NCI-H1417 treated with DMSO at 0.1 percent for 48 hours (cell line): ENCODE measurements at places on chromosomes 6 and 20.

DNA sequence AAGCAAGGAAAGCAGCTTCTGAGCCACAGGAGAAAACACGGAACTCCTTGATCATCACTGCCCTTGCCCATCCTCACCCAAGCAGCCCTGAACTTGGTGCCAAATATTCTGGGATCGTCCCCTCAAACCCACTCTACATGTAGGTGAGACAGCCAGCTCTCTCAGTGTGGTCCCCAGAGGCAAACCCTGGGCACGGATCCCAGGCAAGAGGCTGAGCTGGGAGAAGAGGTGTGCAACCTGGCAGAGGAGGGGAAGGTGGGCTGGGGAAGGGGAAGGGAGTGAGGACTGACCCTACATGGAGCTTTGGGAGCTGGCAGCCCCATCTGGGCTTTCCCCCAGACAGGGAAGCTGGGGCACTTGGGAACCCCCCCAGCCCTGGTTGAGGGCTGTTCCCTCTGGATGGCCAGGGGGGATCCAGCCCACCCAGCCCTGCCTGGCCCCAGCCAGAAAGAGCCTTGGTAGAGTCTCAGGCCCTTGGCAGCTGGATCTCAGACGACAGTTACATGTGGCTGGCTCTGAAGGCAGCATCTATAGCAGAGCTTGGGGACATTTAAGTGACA is 186.2 kb upstream of the CST7 start:
- DNase-seq, result no peak

- no peak for DNase-seq
These were observed 33.3 kb downstream of the IRF4 start for GRCh38 chr6:424741-425417.

DNA sequence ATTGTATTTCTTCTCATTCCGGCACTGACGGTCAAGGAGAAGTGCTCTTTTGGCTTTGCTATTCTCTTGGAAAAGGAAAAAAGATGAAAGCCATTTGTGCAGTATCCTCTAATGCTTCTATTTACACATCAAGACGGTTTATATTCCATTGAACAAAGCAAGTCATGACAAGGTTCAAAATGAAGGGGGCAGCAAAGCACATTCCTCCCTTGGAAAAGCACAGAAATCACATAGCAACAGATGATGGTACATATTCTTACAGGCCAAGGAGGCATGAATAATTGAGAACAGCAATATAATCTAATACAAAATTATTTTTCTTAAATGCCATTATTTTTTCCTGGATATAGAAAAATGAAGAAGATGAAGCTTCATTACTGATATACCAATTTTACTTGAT is 508.2 kb upstream of the JAG1 start:
- no peak for DNase-seq

- no peak for DNase-seq
These were observed 92.6 kb downstream of the SNX5 start for GRCh38 chr20:17875981-17876385.

DNA sequence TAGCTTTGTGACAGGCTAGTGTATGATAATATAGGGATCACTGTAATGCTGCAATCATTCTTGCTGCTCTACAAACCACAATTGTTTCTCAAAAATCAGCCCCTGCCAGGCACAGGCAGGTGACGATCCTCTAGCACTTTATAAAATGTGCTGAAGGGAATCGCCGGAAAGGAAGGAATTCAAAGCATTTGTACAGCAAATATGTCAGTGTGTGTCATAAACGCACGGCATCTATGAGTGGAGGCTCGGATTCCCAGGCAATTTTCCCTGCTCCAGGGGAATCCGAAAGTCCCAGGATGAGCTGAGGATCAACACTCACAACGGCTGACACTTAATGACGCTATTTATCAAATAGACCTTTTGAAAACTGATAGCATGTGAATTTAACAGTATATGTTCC is 1.4 kb downstream of the PHACTR1 start:
- DNase-seq, result no peak

DNA sequence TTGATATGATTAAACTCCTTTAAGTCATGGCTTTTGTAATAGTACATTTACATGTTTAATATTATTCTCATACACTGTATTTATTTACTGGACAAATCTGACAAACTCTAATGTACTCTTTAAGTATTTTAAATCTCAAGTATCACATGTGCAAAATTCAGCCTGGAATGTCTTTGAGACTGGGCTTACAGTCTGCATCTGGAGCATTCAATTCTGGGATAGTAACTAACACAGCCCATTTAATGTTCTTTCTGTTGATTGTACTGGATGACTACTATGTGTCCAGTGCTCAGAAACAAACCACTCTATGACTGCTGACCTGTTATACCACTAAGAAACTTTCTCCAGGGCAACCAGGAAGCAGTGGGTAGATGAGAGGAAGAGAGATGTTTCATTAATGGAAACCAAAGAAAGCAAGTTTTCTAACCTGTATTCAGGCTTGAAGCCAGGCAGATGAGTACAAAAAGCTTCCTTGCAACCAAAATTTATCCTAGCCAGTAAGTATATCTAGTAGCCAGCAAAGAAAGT is 26.8 kb downstream of the FBXL4 start:
- no peak for DNase-seq

DNA sequence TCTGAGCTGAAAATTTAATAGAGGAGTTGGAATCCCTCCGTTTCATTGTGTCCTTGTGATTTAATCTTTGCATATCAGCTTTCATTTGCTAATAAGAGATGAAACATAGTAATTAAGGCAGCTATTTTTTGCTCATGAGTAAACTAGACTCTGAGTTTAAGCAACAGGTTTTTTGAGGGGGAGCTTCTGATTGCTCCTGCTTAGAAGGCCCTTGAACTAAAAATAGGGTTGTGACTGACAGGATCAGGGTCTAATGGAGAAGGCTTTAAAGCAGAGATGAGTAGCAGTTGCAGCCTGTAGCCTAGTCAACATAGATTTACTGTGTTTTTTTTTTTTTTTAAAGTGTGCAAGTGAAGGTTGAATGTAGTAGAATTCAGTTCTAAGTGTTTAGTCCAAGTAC is 17.4 kb downstream of the HSF2 start:
- peak; percentile 6 for DNase-seq

- DNase-seq, result no peak
These were observed 93.1 kb downstream of the JAG1 start for GRCh38 chr20:10580700-10581099.

- DNase-seq, result peak; percentile 8
These were observed 6.0 kb upstream of the LATS1 start for GRCh38 chr6:149723771-149724417.

- no peak for DNase-seq
These were observed 1.2 kb downstream of the RNF217 start for GRCh38 chr6:124963416-124963785.

DNA sequence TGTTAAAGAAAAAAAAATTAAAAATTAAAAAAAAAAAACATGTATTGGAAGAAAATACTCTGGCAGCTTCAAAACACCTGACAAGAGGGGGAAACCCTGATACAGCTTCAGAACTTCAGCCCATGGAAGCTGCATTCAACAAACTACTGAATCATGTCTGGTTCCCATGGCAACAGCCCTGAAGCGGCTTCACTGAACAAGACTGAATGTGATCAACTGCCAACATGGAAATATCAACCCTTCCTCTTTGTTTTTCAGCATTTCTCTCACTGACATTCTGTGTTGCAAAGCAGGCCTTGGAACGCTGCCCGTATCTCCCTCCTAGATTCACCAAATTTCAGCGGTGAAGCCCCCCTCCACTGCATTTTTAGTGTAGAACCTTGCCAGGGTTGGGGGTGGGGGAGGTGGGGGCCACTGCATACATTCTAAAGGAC is 91.3 kb upstream of the SHLD1 start:
- no peak for DNase-seq

- no peak for DNase-seq
These were observed 27.9 kb downstream of the CENPW start for GRCh38 chr6:126367849-126368248.

DNA sequence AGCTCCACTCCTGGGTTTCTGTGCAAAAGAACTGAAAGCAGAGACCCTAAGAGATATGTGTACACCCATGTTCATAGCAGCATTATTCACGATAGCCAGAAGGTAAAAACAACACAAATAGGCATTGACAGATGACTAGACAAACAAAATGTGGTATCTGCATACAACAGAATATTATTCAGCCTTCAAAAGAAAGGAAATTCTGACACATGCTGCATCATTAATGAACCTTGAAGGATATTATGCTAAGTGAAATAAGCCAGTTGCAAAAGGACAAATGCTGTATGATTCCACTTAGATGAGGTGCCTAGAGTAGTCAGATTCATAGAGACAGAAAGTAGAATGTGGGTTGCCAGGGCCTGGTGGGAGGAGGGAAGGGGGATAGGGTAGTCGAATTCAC is 17.8 kb downstream of the AAR2 start:
- DNase-seq, result no peak

DNA sequence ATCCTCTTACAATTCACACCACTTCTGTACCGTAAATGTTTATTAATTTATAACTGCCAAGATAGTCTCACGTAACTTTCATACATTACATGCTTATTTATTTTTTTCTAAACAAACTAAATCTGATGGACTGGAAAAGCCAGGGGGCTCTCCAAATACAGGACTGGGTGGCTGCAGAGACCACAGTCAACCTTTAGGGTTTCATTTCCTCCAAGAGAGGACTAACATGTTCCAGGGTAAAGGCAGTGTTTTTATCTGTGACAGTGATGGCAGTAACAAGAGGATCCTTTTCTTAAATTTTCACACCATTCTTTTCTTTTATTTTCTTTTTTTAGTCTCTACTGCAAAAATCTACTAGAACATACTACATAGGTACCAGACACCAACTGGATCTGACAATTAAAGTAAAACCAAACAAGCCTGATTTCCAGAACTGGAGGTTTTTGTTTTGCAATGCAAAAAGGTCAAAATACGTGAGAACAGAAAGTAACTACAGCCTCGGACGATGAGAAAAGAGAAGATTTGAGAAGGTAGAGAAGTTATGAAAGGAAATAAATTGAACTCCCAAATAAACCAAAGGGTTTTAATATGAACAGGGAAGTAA is 1.2 kb downstream of the LMBRD1 start:
- DNase-seq, result no peak

DNA sequence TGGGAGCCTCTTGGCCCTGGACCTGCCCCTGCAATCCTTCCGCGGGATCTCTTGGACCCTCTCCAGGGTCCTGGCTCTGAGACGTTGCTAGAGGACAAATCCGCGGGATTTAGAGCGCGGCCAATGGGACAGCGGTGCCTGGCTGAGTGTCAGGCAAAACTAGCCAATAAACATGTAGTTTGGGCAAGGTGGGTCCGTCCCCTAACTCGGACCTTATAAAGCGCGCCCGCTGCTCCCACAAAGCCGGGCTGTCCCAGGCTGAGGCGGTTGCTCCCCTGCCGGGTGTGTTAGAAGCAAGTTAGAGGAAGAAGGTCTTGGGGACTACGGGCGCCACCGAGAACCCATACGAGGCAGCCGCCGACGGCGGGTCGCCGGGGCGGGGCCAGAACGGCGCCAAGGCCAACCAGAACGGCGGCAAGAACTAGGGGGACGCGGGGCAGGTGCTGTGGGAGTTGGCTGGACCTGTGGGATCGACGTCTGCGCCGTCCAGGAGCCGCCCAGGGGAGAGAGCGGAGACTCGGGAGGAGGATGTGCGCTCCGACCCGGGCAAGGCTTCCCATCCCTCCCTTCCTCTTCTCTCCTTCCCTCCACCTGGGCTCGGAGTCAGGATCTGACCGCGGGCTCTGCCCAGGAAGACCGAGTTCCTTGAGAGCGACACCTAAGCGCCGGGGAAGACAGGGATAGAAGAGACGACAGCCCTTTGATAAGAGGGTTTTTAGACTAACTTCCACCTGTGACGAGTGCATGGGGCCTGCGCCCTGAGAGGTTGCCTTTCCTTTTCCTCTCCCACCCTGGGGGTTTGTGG is 6.5 kb upstream of the TMEM14A start:
- peak; percentile 77 for DNase-seq

DNA sequence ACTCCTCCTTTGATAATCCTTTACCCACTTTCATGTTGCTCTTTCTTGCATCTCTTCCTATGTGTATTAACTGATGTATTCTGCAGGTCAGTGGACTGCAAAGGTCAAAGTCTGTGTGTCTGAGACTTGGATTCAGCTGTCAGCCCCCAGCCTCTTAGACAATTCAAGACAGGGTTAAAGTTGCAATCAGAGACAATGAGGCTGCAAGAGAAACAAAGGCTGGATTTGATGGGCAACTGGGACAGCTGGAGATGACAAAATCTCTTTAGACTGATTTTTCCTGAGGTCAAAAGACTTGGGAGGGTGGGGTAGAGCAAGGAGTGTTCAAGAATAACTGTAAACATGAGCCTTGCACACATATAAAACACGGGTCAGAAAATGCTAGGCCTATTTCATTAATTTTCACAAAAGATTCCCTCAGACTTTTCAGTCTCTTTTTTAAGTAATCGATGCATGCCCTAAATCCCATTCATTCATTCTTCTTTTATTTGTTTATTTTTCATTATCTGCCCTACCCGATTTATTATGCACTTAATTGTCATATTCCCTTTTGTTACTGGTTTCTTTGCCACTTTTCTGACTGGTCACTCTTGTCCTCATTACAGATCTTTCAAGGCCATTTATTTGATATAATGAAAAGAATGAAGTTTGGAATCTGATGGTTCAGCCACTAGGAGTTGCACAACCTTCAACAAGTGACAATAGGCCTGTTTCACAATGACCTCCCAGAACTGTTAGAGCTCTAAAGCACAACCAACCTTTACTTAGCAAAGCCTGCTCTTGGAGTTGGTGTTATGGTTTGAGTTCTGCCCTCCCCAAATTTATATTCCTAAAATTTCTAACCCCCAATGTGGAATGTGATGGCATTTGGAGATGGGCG is 33.8 kb upstream of the AKAP12 start:
- no peak for DNase-seq

GRCh38 chr20:60254901-60255411 is 296.7 kb downstream of the CDH26 start:
- DNase-seq, result peak; percentile 49

DNA sequence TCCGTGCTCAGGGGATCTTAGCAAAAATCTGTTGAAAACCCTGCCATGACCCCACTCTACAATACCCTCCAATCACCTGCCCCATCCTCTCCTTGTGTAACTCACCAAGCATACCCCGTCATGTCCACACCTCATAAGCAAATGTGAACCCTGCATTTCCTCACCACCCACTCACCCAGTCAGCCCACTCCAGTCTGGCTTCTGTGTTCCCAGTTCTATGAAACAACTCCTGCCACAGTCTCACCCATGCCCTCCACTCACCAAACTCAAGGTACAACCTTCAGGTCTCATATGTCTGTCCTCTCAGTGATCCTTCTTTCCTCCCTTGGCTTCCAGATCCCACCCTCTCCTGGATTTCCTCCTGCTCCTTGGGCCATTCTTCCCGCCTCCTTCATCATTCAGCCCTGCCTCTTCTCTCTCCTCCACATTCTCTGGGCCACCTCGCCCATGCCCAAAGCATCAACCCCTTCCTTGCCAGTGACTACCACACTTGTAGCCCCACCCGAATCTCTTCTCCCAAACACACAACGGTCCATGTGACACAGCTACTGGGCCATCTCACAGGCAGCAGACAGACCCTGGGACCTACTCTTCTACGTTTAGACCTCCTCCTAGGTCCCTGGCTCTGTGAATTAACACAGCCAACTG is 8.8 kb downstream of the DDRGK1 start:
- DNase-seq, result no peak

- DNase-seq, result no peak
These were observed 79.4 kb downstream of the CHMP4B start for GRCh38 chr20:33890557-33890956.
